ENCODE measurements at places on chromosomes 11 and 22.

GRCh38 chr11:79678780-79679452 is 238.1 kb upstream of the TENM4 start:
- DNase-seq: no peak

- no peak for DNase-seq
Measured at GRCh38 chr22:22348127-22348814, 103.7 kb downstream of the VPREB1 start.

GRCh38 chr11:23856654-23857053 is 640.2 kb upstream of the LUZP2 start:
- no peak for DNase-seq

GRCh38 chr22:27654546-27655445 is 146.8 kb downstream of the MN1 start:
- no peak for DNase-seq

GRCh38 chr11:118265954-118266353 is 1.9 kb upstream of the MPZL2 start:
- DNase-seq: no peak

DNA sequence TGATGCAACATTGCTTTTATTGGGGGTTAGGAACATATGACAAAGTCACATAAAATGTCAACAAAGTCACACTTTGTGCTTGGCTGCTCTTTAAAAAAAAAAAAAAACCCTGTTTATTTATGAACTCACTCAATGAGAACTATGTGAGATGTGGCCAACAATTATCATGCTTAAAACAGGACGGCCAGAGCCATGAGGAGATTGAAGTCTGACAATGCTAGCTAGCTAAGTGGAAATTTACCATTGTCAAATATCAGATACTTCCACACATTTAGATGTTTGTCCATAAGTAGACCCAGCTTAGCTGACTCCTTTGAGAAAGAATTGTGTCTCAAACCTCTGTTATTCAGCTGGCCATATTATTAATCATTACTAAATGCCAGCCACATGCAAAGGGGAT is 26.9 kb downstream of the BLID start:
- no peak for DNase-seq

- no peak for DNase-seq
Measured at GRCh38 chr11:16911186-16911585, 103.0 kb downstream of the PLEKHA7 start.

- no peak for DNase-seq
Measured at GRCh38 chr11:35487532-35488078, 37.8 kb downstream of the PAMR1 start.

- DNase-seq: no peak
Measured at GRCh38 chr22:27134315-27134701, 476.9 kb downstream of the MIAT start.

- DNase-seq: no peak
Measured at GRCh38 chr11:22583963-22584492, 41.6 kb downstream of the FANCF start.

DNA sequence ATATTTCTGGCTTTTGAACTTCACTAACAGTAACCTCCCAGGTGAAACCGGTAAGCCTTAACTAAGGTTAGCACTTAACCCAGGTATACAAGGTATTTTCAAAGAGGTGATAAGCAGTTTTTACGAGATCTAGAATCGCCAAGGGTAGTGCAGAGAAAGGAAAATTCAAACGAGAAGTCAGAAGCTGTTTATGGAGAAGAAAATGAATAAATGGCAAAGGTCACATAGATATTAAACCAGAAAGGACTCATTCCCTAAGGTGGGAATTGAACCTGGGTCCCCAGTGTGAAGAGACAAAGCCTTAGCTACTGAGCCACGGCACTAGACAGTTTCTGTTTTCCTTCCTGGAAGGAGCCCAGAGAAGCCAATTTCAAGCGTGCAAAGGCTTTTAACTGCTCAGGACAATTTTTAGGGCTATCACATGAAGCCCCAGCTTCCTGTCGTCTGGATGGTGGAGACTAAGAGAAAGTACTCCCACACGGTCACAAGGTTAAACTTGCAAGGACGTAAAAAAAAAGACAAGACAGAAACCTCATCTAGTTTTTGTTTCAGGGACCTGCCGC is 5.7 kb upstream of the C1QTNF6 start:
- no peak for DNase-seq

DNA sequence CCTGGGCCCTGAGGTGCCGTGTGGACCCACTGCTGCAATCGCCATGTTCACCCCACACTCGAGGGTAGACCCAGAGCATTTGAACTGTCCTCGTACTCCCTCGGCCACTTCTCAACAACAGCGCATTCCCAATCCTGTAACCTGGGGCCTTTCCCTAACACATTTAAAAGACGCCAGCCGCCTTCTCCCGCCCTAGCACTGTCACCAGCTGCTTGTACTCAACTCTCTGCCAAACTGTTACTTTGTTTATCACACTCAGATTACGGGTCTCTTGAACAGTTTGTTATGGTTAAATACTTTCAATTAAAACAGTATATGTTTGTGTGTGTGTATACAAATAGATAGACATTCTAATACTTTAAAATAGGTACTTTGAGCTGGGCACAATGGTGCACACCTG is 20.7 kb downstream of the CDKN1C start:
- DNase-seq: no peak

DNA sequence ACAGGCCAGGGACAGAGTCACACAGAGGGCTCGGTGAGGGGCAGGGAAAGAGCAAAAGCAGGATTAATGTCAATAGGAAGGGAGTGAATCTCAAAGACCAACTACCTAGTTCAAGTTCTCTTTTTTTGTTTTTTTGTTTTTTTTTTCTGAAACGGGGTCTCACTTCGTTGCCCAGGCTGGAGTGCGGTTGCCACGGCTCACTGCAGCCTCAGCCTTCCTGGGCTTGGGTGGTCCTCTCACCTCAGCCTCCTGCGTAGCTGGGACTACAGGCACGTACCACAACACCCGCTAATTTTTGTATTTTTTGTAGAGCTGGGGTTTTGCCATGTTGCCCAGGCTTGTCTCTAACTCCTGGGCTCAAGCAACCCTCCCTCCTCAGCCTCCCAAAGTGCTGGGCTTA is 9.7 kb upstream of the BCL9L start:
- no peak for DNase-seq

GRCh38 chr22:37044634-37045625 is 6.6 kb upstream of the KCTD17 start:
- DNase-seq: no peak

DNA sequence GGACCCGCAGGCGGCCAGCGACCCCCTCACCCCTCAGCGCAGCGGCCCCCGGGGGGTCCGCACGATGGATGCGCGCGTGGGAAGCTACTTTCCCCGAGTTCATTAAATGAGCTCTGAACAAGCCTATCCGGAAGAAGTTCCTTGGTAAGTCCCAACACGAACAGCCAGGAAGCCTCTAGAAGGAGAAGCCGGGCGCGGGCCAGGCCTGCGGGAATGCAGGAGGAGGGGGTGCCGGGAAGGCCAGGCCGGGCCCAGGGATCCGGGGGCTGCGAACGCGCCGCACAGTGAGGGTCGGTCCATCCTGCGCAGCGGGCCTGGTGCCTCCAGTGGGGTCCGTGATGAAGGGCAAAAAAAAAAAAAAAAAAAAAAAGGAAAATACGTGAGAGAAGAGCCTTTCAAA is 36.9 kb downstream of the TOLLIP start:
- DNase-seq: no peak

GRCh38 chr11:123880912-123881311 is 4.6 kb downstream of the TMEM225 start:
- DNase-seq: no peak

DNA sequence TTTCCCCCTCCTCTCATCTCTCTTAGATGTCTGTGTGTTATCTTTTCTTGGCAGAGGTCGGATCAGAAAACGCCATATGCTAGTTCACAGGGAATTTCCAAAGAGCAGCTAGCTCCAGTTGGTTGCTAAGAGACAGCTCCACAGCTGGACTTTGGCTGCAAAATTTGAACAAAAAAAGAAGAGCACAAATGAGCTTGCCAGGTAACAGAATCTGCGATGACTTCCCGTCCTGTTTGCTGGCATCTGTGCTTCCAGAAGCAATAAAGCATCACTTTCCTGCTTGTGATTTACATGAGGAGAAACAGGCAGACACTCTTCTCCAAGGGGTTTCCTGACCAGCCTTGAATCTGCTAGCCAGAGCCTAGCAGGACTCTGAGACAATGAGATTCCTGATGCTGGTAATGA is 596.0 kb upstream of the B3GAT1 start:
- DNase-seq: no peak

- DNase-seq: no peak
Measured at GRCh38 chr11:118102721-118103261, 16.0 kb upstream of the SMIM35 start.

- no peak for DNase-seq
Measured at GRCh38 chr11:113202431-113202830, 112.0 kb upstream of the TTC12 start.

- no peak for DNase-seq
Measured at GRCh38 chr11:11077898-11078297, 220.0 kb upstream of the ZBED5 start.

DNA sequence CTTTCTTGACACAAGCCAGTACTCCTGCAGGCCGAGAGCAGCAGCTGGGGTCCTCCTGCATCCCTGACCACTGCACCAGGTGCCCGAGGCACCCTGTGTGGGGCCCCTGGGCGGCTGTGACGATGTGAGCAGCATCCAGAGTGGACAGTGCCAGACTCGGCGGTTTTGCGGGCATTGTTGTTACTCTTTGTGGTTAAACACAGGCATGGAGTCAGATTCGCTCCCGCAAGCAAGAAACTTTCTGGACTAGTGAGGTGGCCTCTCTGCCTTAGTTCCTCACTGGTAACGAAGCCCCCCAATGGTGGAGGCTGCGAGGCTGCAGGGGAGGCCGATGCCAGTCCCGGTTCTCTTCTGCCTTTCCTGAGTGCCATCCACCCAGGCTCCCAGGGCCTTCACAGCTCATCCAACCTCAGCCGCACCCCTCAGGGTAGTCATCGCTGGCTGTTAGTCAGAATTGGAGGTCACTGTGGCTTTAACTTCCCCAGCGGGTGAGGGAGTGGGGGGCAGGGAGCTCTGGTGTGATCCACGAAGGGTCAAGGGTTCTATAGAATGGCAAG is 3.7 kb upstream of the CLDN5 start:
- no peak for DNase-seq

- no peak for DNase-seq
Measured at GRCh38 chr11:126870021-126870420, 130.5 kb downstream of the KIRREL3 start.

DNA sequence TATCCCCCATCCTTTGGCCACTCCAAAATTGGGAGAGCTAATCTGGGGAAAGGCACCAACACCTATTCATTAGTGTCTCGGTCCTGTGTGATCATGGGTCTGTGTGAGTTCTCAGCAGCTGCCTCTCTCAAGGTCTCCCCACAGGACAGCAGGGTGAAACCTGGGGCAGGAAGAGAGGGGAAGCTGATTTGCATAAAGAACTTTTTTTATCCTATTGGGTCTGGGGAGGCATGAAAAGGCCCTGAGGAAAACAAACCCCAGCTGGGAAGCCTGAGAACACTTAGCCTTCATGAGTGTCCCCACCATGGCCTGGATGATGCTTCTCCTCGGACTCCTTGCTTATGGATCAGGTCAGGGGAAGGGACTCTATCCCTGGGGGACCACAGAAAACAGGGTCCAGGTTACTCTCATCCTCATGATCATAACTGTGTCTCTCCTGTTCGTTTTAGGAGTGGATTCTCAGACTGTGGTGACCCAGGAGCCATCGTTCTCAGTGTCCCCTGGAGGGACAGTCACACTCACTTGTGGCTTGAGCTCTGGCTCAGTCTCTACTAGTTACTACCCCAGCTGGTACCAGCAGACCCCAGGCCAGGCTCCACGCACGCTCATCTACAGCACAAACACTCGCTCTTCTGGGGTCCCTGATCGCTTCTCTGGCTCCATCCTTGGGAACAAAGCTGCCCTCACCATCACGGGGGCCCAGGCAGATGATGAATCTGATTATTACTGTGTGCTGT is 116.0 kb upstream of the TOP3B start:
- DNase-seq: no peak

All from thoracic aorta (tissue), 2 donors.